CD4-positive, alpha-beta T cell treated with Interleukin-4 for 4 hours (primary cell): ENCODE measurements at places on chromosomes 12 and 14.
A peak's percentile ranks its signal among the peaks of the same experiment; 100 is the strongest.

GRCh38 chr14:49853158-49853477 lies 530 bp upstream of the NEMF start:
- DNase-seq, result no peak

DNA sequence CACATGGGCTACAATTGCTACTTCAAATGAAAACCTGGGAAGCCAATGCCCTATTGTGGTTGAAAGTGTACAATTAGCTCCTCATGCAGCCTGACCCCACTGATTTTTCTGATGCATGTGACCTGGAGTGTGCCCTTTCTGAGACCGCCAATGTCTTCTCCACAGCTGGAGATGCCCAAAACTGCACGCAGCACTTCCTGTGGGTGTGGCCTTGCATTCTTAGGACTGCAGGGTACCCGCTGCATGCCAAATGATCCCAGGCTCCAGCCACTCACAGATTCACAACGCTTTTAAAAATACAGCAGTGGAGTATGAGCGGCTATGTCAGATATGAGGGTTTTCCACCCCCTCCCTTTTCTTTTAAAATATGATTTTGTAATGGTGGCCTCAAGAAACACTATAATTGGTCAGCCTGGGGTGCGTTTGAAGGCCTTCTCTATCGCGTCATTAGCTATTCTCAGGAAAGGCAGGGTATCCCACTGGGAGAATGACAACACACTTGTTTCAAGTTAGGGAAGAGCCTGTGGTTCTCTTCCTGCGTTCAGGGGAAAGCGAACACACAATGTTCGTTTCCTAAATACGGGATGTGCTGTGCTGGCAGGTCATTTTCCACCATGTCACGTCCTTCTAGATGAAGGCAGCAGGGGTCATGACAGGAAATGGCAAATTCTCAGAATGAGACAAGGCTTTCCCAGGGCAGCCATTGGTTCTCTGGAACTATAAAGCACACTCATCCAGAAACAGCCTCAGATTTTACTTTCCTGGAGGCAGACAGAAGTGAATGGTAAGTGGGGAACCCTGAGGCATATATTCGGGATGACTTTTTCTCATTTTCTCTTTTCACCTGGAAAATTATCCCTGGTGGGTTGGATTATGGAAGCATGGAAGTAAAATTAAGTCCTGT lies at the start of gene APOLD1:
Gene APOLD1, plus strand, starts transcription at position 749 of the 904 bp plus-strand sequence. Its CDS starts 33 bp downstream, at position 782.
- no peak for DNase-seq

DNA sequence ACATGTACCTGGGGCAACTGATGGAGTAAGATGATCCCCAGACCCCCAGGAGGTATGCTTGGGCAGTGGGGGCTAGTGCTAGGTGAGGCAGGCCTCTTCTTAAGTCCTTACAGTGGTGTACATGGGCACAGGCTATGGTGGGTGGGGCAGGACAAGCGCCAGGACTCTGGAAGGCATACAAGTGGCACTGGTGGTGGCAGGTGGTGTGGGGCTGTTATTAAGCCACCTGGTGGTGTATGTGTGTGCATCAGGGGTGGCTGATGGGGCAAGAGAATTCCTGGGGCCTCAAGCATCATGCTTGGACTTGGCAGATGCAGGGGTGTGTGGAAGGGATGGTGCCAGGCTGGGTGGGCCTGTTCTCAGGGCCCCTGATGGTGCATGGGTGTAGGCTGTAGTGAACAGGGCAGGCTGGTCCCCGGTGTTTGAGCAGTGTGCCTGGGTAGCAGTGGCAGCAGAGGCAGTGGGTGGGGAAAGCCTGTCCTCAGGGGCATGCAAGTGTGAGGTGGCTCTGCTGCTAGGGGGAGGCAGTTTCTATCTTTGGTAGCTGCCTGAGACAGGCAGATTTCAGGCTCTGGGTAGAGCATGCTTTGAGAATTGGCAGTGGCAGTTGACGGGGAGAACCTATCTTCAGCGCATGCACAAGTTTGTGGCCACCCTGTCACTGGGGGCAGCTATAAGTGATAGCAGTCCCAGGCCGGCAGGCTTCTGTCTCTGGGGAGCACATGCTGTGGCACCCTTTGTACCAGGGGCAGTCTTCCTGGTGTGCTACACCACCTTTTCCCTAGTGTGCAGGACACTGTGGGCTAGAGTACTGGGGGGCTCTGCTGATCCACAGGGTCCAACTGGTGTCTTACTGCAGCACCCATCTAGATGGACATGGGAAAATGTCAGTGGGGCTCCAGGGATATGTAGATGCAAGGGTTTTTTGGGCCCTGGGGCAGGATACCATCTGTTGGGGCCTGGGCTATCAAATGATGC lies 52.6 kb upstream of the ABCD2 start:
- no peak for DNase-seq

DNA sequence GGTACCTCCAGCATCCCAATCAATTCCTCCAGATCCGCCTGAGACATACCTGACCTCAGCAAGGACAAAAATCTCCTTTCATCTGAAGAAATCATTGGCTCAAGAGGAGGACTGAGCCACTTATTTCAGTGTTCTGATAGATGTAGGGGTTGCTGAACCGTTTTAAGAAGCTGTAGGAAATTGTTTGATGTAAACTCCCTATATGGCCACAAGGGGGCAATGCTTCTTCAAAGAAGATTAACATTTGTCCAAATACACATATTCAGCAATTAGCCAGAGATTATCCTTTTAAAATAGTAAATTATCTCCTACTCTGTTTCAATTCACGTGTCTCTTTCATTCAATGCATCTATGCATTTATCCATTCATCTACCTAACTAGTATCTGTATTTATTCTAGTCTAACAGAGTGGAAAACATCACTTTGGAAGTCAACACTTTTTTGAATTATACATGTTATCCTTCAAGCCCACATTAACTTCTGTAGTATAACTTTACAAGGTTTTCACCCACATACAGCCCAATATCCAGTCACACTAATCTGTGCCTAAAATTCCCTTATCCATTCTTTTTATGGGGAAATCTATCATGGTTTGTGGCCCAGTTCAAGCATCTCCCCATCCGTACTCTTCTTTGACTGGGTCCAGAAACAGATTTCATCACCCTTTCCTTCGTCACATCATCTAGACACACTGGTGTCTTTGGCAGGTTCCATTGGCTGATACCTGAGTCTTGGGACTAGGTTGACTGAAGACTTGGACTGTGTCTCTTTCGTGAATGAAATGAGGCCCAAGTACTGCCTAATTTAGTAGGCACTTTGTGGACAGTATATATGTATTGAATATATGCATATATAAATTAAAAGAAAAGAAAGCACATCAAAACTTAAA lies 411.0 kb upstream of the OR4E1 start:
- peak; percentile 53 for DNase-seq

- DNase-seq, result no peak
These were observed 34.2 kb downstream of the KCNA1 start for GRCh38 chr12:4943938-4944284.

GRCh38 chr14:104792101-104792884 lies 3.3 kb downstream of the AKT1 start:
- DNase-seq, result no peak

DNA sequence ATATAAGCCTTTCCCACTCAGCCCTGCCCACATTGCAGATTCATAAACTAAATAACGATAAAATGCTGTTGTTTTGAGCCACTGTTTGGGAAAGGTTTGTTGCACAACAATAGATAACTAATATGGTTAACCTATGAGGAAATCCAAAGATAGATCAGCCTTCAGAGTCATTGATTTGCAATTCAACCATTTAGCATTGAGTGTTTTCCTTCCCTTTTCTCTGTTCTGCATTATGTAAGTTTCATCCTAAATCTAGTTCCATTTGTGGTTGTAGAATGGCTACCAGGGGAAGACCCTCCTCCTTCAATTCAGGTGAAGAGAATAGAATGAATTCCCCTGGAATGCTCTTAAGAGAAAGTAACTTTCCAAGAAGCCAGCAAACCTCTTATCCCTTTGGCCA lies 19.6 kb downstream of the TC2N start:
- DNase-seq, result no peak

- no peak for DNase-seq
These were observed 255.3 kb downstream of the AEBP2 start for GRCh38 chr12:19694627-19695026.

DNA sequence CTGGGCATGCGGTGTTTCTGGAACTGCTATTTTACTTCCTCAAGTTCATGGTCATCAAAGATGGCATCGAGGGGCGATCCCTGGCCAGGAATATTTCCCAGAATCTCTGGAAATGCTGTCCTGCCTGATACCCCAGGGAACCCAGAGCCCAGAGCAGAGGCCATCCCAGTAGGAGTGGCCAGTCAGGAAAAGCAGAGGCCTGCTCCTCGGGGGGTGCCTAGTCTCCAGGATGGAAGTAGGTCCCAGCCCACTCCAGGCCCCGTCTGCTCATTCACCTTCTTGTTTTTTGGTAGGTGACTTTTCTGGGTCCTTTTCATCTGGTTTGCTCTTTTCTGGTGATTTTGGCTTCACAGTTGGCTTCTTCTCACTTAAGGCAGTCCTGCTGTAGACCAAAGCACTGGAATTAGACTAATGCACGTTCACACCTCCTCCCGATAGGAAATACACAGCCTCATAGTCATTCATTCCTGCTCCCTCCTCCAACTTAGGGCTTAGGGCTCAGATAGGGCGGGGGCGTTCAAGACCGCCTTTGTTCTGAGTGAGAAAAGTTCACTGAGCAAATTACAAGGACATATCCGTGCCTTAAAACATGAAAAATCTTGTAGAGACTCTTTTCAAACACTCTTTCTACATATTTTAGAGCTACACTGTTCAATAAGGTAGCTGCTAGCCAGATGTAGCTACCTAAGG lies 51.1 kb downstream of the TRAFD1 start:
- DNase-seq, result no peak

DNA sequence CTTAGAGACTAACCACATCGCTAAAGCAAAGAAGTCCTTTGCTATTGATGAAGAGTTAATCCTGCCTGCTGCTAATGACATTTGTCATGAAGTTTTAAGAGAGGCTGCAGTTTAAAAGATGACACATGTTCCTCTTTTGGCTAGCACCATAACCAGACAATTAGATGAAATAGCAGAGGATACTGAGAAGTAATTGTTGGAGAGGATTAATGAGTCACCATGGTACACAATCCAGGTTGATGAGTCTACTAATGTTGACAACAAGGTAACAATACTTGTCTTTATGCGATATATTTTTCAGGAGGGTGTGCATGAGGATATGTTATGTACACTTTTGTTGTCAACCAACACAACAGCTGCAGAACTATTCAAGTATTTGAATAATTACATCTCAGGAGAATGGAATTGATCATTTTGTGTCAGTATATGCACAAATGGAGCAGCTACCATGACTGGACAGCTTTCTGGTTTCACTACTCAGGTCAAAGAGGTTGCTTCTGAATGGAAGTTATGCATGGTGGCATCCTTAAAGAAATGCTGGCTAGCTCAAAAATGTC lies 56.7 kb downstream of the LRRIQ1 start:
- DNase-seq, result no peak

GRCh38 chr14:63686926-63687325 lies 40.9 kb downstream of the SGPP1 start:
- no peak for DNase-seq

GRCh38 chr12:51771008-51771407 lies 77.5 kb downstream of the FIGNL2 start:
- DNase-seq, result no peak

GRCh38 chr12:10175846-10176636 lies 2.8 kb upstream of the TMEM52B start:
- no peak for DNase-seq

DNA sequence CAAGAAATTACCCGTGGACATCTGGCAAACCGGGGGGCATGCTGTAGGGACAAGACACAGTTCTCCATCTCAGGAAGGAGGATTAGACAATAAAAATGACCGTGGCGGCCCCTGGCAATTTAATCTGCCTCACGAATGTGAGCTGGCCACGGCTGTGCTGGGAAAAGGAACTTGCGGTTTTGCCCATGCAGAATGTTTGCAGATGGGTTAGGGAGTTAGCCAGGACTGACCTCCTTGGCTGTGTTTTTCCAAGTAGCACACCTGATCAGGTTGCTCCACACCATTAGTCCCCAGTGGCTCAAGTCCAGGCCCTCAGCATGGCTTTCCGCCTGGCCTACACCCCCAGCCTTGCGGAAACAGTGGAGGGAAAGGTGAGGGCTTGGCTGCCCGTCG lies 20.8 kb downstream of the TPCN1 start:
- no peak for DNase-seq

GRCh38 chr14:90409209-90409730 lies 12.4 kb downstream of the CALM1 start:
- no peak for DNase-seq

- DNase-seq, result peak; percentile 39
These were observed 50.4 kb downstream of the GXYLT1 start for GRCh38 chr12:42094277-42094676.

DNA sequence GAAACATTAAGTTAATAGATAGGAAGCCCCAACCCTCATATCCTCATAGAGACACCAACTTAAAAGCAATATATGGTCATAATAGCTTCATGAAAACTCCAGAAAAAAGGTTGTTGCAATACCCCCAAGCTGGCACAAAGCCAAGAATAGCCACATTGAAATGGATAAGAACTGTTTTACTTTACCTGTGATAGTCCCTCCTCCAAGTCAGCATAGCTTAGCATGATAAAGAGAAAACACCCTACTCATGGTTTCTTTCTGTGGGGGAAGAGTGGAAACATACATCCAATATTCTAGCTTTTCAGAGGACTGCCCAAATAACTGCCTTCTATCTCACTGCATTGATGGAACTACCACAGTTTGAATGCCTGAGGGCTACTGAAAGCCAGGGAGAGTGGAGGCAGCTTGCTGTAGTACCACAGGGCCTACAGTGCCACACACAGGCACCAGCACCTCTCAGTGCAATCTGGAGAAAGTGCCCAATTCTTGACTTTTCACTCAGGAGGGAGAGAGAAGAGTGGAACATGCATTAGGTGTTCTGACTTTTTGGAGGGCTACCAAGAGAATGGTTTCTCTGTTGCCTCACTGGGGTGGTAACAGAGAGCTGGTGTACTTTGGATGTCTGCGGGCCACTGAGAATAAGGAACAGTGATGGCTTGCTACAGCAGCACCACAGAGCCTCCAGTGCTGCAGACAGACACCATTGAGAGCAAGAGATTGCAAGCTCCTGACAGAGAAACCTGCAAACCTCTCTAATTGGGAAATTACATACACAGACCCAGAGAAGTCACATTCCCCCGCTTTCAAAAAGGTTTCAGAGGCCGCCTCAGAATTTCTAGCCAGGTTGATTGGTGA lies 157.1 kb upstream of the GARIN2 start:
- DNase-seq, result no peak

DNA sequence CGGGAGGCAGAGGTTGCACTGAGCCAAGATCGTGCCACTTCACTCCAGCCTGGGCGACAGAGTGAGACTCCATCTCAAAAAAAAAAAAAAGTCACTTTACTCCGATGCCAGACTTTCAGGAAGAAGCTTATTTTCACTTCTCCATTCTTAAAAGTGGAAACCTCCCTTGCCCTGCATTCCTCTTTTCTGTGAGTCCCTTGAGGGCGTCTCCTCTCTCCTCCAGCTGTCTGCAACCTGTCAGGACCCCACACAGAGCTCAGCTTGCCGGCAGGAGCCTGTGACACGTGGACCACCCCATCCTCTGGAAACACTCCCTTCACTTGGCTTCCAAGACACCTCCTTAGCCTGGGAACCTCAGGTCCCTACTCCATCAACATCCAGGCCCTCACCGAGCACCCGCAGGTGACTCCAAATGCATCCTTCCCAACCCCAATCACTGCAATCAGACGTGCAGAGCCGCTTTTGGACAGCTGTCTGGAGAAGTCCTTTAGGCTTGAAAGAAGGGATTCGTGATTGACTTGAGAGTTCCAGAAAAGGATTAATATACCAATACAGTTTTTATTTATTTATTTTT lies 34.3 kb downstream of the SLC15A4 start:
- no peak for DNase-seq
